ENCODE measurements at places on chromosomes 11 and 22.
A peak's percentile ranks its signal among the peaks of the same experiment; 100 is the strongest.

GRCh38 chr11:122785031-122785541 lies 53.2 kb upstream of the CRTAM start:
- DNase-seq = no peak

DNA sequence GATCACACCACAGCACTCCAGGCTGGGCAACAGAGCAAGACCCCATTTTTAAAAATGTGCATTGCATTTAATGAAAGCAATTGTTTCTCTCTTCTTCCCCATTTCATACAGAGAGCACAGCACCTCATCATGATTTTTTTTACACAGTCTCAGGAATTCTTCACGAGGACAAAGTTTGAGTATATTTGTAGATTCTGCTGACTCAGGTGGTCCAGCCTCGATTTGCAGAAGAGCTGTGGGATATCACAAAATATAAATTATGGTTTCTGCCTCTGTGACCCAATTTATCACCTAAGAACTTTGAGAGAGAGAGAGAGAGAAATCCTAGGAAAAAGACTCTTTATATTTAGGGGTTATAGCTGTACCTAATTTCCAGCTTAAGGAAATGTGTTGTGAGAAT lies 19.8 kb downstream of the CASP5 start:
- no peak for DNase-seq

DNA sequence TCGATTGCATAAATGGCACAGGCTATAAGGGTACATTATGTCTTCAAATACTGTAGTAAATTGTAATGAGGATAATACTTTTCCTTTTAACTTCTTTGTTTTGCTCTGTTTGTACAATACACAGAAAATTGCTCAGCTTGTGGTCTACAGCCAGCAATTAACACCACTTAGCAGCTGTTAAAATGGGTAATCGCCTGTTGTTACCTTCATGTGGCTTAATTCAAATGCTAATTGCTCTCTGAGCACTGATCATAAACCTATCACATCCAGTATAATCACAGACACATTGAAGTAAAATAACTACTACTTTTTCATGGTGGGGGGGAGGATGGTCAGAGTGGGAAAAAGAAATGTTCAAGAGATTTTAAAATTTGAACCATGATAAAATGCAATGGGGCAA lies 1164.1 kb upstream of the CNTN5 start:
- DNase-seq = no peak

- DNase-seq = no peak
These were observed 11.9 kb downstream of the PLAAT2 start for GRCh38 chr11:63551091-63551888.

GRCh38 chr11:7561562-7561961 lies 47.8 kb downstream of the PPFIBP2 start:
- no peak for DNase-seq

DNA sequence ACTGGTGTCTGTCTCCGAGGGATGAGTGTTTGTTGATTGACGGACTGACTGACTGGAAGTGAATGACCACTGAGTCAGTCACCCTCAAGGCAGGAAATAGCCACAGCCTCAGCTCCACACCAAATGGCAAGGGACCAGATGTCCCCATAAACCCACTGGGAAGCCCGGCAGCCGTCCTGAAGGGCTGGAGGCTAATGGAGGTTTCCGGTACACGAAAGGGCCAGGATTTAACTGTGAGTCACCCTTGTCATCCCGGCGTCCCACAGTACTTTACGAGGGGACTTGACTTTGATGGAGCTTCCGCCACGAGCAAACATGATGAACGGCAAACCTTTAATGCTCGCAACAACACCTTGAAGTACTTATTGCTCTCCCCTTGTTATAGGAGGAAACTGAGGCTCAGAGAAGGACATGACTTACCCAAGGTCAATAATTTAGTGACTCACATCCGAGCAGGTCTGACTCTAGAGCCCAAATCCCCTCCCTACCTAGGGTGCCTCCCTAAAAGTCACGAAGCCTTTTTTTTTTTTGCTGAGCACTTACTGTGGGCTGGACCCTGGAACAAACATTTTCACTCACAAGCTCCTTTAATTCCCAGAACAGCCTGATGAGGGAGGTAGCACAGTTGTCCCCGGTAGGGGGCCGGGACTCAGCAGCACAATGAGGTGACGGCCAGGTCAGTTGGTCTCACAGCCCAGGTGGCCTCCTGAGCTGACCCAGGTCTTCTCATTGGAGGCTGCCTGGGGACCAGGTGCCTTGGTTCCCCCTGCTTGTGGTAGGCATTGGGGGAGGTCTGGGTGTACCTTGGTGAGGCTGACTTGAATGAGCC lies 25.2 kb upstream of the GCAT start:
- DNase-seq = no peak

DNA sequence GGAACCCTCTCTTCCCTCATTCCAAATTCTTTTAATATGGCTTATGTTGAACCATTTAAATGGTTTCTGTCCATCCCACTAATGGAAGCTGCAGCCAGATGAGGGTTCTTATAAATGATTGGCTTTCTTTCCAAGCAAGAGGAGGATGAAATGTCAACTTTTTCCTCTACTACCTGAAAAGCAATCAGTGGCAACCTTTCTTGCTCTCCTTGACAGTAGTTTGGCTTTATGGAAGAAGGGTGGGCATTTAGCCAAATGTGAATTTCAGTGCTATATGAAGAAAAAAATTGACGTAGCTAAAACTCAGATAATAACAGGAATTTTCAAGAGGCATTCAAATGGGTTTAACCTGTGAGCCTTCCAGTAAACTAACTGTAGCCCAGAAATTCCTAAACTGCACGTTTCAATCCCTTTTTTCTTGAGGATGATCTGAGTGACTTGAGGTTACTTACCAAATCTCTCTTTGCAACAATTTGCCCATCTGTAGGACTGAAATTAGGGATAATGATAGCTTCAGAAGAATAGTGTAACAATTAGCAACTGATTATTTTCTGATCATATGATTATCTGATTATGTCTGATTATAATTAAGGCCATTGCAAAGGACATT lies 90.9 kb downstream of the EXT2 start:
- no peak for DNase-seq

- peak; percentile 80 for DNase-seq
These were observed 634.9 kb downstream of the METTL15 start for GRCh38 chr11:28743061-28743550.
